ENCODE measurements at places on chromosomes 4 and X.
A peak's percentile ranks its signal among the peaks of the same experiment; 100 is the strongest.

DNA sequence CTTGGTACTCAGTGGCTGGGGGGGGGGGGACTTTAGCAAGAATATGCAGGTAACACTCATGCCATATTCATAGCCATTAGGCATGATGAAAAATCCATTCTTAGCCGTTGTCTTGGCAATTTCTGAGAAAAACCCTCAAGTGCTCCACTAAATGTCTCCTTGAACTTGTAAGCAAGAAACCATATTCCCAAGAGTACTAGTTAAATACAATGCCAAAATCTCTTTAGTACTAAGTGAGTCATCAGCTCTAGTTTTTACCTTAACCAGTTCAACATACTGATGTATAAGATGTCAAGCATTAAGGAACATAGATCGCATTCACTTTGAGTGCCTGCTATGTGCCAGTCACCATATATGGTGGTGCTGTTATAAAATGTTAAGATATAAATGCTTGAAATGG, 27.5 kb downstream of the UBE2D3 start:
- DNase-seq, result no peak

GRCh38 chr4:113502906-113503305, 258.6 kb downstream of the CAMK2D start:
- no peak for DNase-seq

- no peak for DNase-seq
These were observed 127.9 kb upstream of the PCDH18 start for GRCh38 chr4:137660211-137660610.

GRCh38 chr4:113730467-113731216, 30.9 kb downstream of the CAMK2D start:
- no peak for DNase-seq

DNA sequence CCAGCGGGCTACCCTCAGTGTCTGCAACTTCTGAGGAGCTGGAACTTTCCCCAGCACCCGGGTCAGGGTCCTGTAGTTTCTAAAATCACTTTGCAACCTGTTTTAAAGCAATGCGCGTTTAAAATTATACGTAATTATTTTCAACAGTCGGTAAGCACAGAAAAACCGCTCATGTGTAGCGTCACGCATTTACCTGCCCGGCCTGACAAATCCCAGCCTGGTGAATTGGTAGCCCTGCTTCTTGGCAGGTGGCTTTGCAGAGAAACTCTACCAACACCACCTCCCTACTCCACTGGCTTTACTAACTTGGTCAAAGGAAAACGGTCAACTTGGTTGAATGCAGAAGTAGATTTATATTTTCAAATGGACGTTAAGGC, 640 bp downstream of the BANK1 start:
- DNase-seq, result peak; percentile 36

DNA sequence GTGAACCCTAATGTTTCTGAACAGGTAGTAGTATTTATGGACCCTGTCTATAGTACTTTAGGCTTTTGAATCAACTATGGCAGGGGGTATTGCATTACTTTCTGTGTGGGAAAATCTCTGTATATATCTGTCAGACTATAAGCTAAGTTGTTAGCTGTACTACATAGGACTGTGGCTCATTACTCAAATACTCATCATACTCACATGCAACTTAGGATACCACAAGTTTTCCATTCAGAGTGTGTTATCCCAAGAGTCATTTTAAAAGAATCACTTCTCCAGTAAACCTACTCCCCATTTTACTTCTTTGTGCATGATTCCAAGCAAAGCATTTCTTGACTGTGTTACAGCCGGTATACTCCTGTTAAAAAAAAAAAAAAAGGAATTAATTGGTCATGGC, 95.6 kb downstream of the PHOX2B start:
- no peak for DNase-seq

DNA sequence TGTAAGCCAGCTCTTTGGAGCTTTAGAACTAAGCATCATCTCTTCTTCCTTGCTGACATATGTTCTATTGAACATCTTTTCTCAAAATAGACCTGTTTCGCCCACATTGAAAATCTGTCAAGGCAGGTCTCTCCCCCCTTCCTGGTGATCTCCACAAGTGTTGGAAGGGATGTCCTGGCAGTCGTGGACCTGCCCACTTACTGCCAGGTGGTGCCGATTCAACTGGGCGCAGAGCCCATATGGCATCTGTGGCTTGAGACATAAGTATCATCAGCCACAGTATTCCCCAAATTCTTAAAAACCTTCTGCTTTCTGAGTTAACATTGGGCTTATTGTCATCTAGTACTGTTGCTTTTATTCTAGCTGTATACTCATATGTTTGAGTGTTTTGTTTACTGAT, 969.3 kb upstream of the FTHL17 start:
- no peak for DNase-seq

- DNase-seq, result no peak
These were observed 4.2 kb upstream of the EFNB1 start for GRCh38 chrX:68824565-68825125.

DNA sequence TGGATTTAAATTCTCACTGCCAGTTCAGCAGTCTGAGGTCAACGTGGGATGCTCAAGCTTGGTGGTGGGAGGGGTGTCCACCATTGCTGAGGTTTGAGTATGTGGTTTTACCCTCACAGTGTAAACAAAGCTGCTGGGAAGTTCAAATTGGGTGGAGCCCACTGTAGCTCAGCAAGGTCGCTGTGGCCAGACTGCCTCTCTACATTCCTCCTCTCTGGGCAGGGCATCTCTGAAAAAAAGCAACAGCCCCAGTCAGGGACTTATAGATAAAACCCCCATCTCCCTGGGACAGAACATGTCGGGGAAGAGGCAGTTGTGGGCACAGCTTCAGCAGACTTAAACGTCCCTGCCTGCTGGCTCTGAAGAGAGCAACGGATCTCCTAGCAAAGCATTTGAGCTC, 14.9 kb upstream of the RRAGB start:
- no peak for DNase-seq

DNA sequence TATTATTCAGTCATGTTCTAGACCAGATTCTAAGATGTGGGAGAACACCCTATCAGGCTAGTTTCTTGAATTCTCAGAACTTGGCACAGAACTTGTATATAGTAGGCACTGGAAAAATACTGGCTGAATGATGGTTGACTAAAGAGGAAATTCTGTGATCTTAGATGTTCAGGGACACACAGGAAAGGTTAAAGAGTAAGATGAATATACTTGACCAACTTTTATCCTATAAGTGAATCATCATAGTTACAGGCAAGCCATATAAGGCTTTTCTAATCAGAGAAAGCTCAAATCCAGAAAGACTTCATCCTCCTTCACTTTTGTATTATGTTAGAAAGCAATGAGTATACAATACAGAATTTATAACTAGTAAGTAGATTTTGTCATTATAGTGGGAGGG, 53.8 kb downstream of the SEPTIN11 start:
- DNase-seq, result no peak

- no peak for DNase-seq
These were observed 31.8 kb downstream of the ANXA10 start for GRCh38 chr4:168124008-168124641.

- no peak for DNase-seq
These were observed 55.6 kb upstream of the SPP1 start for GRCh38 chr4:87919941-87920340.

GRCh38 chr4:38157592-38157991, 197.4 kb downstream of the PTTG2 start:
- no peak for DNase-seq

DNA sequence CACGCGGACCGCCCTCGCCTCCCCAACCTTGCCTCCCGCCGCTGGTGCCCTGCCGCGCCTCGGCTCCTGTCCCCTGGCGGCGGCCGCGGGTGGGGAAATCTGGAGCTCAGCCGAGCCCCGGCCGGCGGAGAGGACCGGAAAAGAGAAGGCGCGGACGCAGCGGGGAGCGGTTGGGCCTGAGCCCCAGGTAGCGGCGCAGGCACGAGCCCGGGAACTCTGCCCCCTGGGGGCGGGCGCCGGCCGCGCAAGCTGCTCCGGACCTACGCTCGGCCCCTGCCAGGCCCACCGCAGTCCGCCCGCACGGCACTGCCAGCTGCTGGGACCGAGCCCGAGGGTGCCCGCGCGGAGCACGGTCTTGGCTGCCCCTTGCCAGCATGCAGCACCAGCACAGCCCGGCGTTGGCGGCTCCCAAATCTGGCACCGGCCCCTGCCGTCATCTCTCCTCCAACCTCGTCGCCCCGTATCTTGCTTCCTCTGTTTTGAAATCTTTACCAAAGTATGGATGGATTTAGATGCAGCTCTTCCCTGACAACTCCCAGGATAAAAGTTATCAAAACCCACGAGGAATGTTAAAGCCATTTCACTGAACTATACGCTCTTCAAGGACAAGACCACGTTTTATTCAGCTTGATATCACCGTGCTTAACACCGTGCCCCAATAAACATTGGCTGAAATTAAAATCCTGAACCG, at the start of gene PRSS12:
PRSS12 (minus strand) TSS at position 161 of the 691 bp plus-strand sequence. CDS start 283 bp downstream, outside the sequence.
- DNase-seq, result peak; percentile 90

DNA sequence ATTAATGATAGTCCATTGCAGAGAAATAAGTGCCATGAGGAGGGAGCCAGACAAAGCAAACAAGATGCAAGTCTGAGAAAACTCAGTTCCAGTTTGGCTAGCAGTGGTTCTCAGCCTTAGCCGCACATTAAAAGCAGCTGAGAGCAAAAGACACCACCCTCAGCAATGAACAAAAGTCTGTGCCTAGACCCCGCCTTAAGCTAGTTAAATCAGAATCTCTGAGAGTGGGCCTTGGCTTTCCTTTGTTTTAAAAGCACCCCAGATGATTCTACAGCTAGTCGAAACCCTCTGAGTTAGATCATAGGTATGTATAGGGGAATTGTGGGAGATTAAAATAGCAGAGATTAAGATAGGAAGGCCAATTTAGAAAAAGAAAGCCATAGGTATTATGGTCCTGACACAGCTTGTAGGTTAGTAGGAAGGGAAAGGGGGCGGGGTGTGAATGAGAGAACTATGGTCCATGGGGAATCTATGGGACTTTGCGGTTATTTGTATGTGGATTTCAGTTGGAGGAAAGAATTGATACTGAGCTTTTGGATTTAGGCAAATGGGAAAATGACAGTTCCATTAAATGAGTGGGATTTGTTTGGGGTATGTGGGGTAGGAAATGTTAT, 12.0 kb downstream of the SPRY1 start:
- no peak for DNase-seq

- no peak for DNase-seq
These were observed 4.7 kb upstream of the LRAT start for GRCh38 chr4:154739111-154739510.

DNA sequence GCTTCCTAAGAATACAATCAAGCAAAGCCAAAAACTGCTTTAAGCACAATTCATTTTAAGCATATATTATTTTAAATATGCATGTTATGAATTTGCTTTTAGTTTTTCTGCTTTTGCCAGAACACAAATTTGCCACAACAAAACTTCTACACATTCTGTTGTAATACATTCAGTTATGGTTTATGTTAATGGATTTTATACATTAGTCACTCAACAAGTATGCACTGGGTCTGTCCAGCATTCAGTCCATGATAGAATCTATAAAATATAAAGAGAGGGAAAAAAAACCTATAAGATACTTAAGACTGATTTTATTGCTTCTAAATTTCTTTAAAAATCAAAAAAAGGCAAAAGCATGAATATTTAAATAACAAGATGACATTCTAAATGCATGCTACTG, 22.2 kb downstream of the IQCM start:
- DNase-seq, result no peak

- DNase-seq, result no peak
These were observed 72.2 kb downstream of the RASGEF1B start for GRCh38 chr4:81399306-81400086.

- no peak for DNase-seq
These were observed 114.6 kb upstream of the SH3RF1 start for GRCh38 chr4:169385376-169385775.

DNA sequence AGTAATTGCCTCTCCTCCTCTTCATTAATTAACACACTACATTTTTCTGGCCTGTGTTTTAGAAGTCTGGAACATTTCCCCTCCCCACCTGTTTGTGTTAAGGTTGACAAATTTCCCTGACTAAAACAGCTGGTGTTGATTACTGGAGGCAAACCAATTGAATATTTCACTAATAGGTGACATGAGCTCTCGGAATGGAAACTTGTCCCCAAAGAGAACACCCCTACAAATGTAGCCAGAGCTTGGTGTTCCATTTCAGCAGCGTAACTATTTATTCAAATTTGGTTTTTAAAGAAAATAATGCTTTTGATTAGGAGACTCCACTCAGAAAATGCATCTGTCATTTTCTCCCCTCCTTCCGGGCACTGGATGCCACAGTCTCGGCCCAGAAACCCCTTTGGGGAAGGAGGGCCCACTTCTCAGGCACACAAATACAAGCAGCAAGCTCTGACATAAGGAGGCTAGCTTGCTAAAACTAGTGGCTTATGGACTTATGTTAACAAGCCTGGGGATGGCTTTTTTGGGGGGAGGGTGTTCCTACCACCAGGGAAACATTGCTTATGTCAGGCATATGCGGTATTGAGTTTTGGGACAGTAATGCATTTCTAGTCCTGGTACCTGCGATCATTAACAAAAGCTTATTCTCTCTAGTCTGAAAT, 2.2 kb downstream of the RNF150 start:
- no peak for DNase-seq

GRCh38 chrX:63470506-63470905, 119.4 kb upstream of the SPIN4 start:
- no peak for DNase-seq

DNA sequence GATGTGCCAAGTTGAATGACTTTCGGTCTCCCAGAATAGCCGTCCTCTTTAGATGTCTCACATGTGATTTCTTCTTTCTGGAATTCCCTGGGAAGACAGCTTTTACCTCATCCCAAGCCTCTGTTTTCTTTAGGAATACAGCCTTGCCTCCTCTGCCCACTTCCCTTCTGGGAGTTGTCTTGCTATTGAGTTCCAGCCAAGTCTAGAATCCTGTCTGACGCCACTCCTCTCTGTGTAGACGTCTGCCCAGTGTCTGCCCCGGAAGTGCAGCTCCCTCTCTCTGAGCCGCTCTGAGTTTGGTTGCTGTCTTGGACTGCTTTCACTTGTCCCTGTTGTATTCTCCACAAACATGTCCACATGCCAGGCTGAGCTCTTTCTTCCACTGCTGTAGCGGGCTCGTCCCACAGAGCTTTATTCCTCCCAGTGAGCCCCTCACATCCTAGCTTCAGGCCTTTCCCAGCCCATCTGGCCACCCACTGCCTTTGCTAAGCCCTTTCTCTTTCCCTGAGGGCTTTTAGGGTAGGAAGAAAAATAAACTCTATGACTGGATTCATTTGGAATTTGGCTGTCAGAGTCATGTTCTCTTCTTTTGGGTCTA, 9.0 kb upstream of the IGFBP7 start:
- DNase-seq, result no peak

DNA sequence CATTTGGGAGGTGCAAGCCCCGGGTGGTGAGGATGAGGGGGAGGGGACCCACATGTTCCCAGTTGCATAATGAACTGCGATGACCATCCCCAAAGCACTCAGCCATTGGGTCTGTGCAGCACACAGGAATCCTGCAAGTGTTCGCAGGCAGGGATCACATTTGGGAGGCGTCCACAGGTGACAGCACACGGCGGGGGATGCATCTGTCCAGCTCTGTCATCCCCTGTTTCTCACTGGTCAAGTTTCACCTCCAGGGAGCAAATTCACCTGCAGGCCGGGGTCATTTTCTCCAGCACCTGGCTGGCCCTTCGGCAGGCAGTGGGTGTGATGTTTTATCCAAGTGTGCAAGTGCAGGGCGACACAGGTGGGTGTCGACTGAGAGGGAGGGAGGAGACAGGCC, 33.3 kb upstream of the SORCS2 start:
- DNase-seq, result no peak
